ENCODE measurements at places on chromosomes 11 and 22.
A peak's percentile ranks its signal among the peaks of the same experiment; 100 is the strongest.

DNA sequence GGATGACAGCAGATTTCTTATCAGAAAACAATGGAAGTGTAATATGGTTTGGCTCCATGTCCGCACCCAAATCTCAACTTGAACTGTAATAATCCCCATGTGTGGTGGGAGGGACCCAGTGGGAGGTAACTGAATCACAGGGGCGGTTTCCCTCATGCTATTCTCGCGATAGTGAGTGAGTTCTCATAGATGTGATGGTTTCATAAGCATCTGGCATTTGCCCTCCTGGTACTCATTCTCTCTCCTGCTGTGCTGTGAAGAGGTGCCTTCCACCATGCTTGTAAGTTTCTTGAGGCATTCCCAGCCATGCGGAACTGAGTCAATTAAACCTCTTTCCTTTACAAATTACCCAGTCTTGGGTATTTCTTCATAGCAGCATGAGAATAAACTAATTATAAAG lies 81.0 kb upstream of the SCUBE2 start:
- no peak for DNase-seq

DNA sequence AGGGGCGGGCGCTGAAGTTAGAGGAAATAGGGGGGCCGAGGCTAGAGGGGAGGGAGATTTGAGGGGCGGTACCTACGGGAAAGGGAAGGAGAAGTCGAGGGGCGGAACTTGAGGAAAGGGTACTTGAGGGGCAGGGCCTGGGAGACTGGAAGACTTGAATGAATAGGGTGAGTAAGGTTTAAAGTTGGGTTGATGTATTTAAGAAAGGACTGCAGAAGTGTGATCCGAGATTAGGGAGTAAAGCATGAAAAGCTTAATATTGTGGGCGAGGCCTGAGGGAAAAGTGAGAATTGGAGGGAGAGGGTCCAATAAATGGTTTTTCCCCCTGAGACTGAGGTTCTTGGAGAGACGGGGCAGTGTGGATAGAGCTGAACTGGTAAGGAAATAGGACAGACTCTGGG lies 723 bp downstream of the HSCB start:
- no peak for DNase-seq

DNA sequence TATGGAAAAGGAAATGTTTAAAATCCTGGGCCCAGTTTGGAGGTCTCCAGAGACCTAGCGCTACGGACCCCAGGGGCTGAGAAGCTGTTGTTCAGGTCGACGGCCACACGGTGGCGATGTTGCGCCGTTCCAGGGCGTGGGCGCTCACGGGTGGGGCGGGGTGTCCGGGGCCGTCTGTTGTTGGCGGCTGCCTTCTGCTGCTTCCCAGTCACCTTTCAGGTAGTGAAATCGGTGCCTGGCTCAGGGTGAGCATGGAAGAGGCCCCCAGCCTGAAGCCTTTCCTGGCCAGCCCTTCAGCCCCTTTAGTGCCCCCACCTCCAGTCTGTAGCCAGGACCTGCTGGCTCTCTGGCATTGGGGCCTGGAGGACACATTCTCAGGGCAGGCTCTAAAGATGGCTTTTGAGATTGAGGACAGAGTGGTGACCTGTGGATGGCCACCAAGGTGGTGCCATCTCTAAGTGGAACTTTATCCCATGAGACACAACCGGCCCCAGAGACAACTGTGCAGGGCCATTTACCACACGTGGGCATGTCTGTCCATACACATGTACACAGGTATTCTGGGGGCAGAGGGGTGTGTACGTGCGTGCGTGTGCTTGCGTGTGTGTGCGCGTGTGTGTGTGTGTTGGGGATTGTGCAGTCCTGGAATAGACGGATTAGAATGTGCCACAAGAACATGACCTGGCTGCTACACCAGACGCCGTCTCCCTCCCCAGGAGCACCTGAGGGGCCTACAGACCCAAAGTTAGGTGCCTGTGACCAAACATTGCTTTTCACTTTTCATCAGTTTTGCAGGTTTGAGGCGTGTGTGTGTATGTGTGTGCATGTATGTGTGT lies 53.8 kb downstream of the ST14 start:
- peak; percentile 40 for DNase-seq

DNA sequence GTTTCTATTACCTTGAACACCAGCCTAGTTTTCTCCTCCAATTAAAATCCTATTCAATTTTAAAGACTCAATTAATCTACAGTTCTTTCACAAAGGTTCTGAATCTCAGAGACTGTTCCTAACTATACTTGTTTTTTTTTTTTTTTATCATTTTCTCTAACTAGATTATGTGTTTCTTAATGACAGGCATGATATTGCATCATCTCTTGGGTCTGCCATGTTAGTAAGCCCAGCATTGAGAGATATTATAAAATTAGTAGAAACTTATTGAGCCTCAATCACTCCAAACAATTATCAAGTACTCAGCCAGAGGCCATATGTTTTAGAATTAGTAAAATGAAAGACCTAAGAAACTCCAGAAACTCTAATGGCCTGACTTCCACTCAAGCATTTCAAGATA lies 28.1 kb upstream of the SLC5A12 start:
- no peak for DNase-seq

DNA sequence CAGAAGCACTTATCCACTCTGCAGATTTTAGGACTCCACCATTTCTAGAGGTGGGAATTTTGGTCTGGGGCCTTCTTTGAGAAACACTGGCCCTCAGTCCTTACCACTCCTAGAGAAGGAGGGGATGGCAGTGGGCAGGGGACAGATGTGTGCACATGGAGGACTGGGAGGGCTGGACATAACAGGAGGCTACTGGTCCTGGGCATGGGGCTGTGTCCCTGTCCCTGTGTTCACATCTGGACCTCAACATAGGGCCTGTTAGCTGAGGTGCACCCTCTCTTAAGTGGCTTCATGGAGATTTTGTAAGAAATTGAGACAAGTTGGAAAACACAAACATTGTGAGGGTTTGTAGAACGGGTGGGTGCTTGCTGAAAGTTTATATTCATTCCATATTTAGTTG lies 103.4 kb downstream of the ATXN10 start:
- DNase-seq = no peak

- no peak for DNase-seq
These were observed at the start of gene PYGM for GRCh38 chr11:64759722-64760719. Gene PYGM (minus strand): TSS chr11:64759974. CDS start chr11:64759898, 76 bp downstream.

GRCh38 chr22:49497266-49497665 lies 330.4 kb downstream of the BRD1 start:
- no peak for DNase-seq

GRCh38 chr11:72635309-72635915 lies 38.8 kb downstream of the PDE2A start:
- DNase-seq = no peak

DNA sequence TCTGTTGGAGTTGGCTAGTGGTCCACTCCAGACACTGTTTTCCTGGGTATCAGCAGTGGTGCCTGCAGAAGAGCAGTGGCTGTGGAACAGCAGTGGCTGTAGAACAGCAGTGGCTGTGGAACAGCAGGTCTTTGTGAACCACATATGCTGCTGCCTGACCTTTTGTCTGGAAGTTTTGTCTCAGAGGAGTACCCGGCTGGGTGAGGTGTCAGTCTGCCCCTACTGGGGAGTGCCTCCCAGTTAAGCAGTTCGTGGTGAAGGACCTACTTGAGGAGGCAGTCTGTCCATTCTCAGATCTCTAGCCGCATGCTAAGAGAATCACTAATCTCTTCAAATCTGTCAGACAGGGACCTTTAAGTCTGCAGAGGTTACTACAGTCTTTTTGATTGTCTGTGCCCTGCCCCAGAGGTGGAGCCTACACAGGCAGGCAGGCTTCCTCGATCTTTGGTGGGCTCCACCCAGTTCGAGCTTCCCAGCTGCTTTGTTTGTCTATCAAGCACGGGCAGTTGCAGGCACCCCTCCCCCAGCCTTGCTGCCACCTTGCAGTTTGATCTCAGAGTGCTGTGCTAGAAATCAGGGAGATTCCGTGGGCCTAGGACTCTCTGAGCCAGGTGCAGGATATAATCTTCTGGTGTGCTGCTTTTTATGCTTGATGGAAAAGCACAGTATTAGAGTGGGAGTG lies 89.1 kb upstream of the TRIM48 start:
- DNase-seq = no peak

GRCh38 chr11:107844041-107844440 lies 14.5 kb downstream of the SLC35F2 start:
- no peak for DNase-seq

DNA sequence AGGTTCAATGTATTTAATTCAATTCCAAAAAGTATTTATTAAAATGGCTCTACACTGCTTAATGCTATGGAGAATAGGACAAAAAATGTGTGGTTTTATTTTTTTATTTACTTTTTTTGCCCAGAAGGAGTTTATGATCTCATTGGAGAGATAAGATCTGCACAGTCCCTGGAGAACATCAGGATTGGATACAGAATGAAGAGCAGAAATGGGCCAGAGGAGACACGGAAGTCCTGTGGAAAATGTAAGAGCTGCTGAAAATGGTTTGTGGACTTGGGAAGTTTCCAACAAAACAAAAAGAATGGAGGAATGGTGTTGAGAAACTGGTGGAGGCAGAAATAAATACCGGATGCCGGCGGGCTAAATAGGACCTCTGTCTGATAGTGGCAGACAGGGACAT lies 554.6 kb downstream of the OPCML start:
- DNase-seq = no peak

GRCh38 chr22:31898926-31899325 lies 45.4 kb upstream of the YWHAH start:
- no peak for DNase-seq

DNA sequence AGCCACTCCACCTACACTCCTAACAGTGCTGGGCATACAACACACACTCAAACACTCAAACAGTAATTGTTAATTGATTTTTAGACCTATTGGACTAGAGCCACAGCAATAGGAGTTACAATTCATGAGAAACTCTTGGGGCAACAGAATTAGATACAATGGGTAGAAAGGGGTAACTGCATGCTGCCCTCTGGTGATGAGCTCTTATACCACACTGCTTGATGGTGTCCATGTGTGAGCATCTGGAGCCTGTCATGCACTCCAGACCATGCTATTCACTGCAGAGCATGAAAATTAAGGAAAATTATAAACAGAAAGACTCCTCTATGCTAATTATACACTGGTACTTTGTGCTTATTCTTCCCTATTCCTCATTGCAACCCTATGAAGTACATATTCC lies 975.5 kb upstream of the CCDC90B start:
- no peak for DNase-seq

Data from endothelial cell of umbilical vein (primary cell).